ENCODE measurements at places on chromosomes 11 and 22. TPM values are rescaled to one million over a fixed set of nuclear protein-coding genes. Genes with fewer than 3 reads are reported as not detected.

DNA sequence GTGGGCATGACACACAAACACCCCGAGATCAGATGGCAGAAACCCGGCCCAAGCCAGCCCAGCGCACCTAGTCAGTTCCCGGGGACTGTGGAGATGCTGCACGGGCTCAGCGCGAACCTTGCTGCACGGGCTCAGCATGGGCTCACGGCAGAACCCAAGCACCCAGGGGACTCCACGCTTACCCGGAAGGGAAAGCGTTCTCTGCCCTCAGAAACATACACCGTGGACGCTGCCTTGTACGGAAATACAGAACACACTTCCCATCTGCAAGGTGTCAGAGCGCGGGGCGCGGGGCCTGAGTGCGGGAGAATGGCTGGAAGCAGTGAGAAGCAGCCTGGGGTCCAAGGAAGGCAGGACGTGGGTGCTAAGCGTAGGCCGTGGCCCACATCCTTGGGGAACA lies 319.9 kb downstream of the NTM start:
- no peak for DNase-seq

GRCh38 chr11:133269267-133269666 lies 263.0 kb downstream of the OPCML start:
- DNase-seq: no peak

- no peak for DNase-seq
These were observed 206.9 kb downstream of the DBX1 start for GRCh38 chr11:19953336-19953735.

DNA sequence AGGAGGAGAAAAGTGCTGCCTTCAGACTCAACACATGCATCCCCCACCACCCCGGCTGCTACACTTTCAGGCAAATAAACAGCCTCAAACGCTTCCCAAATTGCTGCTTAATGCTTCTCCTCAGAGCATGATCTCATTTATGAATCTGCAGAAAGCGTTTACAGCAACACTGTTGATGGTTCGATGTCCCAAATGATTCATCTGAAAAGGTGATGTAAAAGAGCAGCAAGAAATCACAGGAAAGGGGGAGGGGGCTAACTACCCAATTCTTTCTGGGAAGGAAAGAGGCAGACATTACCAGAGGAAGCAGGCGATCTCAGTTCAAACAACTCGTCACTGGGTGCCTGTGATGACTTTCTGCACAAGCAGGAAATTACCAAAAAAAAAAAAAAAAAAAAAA lies 119.6 kb downstream of the TENM4 start:
- DNase-seq: no peak

DNA sequence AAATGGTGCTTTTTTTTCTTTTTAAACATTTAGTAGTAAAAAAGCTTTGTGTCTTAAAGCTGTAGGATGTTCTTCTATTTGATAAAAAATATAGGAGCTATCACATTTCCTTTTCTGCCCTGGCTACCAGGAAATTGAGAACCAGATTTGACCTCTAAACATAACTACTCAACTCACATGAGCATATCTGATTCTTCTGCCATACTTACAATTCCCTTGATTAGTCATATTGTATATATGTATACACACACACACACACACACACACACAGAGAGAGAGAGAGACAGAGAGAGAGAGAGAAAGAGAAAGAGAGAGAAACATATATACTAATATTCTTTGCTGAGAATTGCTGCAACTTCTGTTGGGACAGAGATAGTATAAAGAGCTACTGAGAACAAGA lies 23.0 kb upstream of the GDPD4 start:
- DNase-seq: no peak

- peak; percentile 89 for DNase-seq
These were observed 32.9 kb downstream of the RBFOX2 start for GRCh38 chr22:35995772-35996171.

GRCh38 chr22:30328466-30329049 lies 1.8 kb upstream of the TBC1D10A start:
- DNase-seq: no peak

DNA sequence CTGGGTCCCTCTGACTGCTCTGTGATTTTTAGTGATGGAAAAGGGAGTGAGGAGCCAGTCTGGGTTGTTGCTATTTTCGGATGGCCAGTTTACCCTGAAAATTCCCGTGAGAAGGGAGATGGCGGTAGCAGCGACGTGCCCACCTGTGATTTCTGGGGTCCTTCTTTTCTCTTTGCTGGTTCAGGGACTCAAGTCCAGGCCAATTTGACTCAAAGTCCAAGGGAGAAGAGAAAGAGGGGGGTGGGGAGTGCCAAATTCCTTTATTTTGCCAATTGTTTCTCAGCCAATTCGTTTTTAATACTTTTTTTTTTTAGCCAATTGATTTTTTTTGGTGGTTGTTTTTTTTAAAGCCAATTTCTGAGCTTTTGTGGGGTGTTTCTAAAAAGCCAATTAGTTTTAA lies 6.9 kb downstream of the IGF2 start:
- DNase-seq: no peak

Gene PPARA
- 1.9 TPM for total RNA-seq

Gene LRRC56
- total RNA-seq: 0.63 TPM

Measured in MG63 (cell line).